ENCODE measurements at places on chromosomes 11 and 22. TPM values are rescaled to one million over a fixed set of nuclear protein-coding genes. Genes with fewer than 3 reads are reported as not detected.

GRCh38 chr22:16717699-16718558 is 107.3 kb downstream of the XKR3 start:
- H3K36me3 ChIP-seq: no peaks in the 10 kb centered on the region
- no peak overlapping the region for H3K27ac ChIP-seq
- DNase-seq: no peak
- H3K4me3 ChIP-seq: no peak overlapping the region
- H3K4me1 ChIP-seq: no peaks in the 10 kb centered on the region

GRCh38 chr11:77386178-77386577 is 84.7 kb upstream of the GDPD4 start:
- no peak overlapping the region for H3K27ac ChIP-seq
- H3K4me1 ChIP-seq: no peaks in the 10 kb centered on the region

Gene DDT
- total RNA-seq: 118 TPM

Gene MOGAT2
- not detected for total RNA-seq

Data from activated CD4-positive, alpha-beta T cell treated with anti-CD3 and anti-CD28 coated beads for 36 hours (primary cell).